ENCODE measurements at places on chromosomes 7 and 10.

DNA sequence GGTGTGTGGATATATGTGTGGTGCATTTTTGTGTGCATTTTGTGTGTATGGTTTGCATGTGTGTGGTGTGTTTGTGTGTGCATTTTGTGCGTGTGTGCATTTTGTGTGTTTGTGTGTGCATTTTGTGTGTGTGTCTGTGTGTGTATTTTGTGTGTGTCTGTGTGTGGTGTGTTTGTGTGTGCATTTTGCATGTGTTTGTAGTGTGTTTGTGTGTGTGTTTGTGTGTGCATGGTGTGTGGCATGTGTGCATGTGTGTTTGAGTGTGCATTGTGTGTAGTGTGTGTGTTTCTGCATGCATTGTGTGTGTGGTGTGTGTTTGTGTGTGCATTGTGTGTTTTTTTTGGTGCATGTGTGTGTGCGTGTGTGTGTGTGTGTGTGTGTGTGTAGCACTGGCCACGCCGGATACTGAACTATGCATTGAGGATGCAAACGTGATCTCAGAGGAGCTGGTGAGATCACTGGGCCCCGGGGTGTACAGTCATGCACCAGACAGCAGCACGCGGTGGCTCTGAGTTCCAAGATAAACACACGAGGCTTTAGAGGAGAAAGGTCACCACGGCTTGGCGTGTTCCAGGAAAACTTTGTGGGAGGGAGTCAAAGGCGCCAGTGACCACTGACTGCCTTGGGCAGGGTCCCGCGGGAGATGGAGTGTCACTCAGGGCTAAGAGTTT, 106.6 kb upstream of the SHH start:
- DNase-seq = no peak

DNA sequence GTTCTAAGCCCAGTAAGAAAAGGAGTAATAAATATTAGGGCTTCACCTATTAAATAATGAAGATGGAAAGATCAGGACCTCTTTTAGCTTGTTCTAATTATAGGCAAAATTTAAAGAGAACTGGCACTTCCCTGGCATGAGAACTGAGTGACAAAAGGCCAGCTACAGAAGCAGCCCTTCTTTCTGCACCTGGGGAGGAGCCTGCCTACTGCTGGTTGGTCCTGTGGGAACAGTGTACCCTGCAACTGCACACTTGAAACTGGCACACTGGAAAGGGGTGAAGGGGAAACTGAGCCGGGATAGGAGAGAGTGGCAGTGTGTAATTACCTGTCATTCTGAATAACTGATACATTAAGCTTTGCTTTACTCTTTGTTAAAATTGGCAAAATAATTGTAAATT, 80.4 kb downstream of the SHH start:
- DNase-seq = no peak

- no peak for DNase-seq
These were observed 10.8 kb upstream of the IFRD1 start for GRCh38 chr7:112439476-112439875.

GRCh38 chr7:2853147-2853546, 9.0 kb upstream of the GNA12 start:
- no peak for DNase-seq

- DNase-seq = no peak
These were observed 19.6 kb upstream of the EFCAB10 start for GRCh38 chr7:105600720-105601550.

DNA sequence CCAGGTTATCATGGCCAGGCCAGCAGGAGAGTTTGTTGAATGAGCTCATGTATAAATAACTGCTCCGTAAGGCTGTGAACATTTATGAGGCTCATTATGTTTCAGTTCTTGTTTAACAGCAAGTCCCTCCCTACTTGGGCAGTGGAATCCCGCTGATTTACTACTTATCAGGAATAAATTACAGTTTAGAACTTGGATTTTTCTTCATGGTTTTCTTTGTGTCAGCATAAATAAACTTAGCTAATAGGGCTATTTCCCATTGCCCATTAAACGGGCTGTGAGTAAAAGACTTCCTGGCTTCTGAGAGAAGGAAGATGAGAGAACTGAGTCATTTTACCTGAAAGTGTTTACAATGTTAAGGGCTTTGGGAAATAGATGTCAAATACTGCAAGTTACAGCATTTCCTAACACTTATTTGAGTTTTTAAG, 701.6 kb upstream of the ANKRD30A start:
- DNase-seq = no peak

- DNase-seq = no peak
These were observed 230.5 kb upstream of the AUTS2 start for GRCh38 chr7:69367780-69368179.

DNA sequence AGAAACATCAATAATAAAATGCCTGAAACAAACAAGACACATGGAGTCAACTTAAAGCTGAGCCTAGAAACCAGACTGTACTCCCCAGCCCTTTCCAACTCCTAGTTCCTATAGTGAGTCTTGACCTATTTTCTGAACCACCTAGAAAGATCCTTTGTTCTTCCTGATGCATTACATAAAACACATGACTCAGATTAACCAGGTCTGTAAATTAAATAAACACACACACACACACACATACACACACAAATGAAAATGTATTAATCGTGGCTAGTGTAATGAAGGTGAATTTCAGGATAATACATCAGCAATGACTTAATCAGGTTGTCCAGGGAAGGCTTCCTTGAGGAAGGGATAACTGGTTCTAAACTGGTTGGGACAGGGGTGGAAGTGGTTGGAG, 104.7 kb downstream of the ST8SIA6 start:
- DNase-seq = no peak

DNA sequence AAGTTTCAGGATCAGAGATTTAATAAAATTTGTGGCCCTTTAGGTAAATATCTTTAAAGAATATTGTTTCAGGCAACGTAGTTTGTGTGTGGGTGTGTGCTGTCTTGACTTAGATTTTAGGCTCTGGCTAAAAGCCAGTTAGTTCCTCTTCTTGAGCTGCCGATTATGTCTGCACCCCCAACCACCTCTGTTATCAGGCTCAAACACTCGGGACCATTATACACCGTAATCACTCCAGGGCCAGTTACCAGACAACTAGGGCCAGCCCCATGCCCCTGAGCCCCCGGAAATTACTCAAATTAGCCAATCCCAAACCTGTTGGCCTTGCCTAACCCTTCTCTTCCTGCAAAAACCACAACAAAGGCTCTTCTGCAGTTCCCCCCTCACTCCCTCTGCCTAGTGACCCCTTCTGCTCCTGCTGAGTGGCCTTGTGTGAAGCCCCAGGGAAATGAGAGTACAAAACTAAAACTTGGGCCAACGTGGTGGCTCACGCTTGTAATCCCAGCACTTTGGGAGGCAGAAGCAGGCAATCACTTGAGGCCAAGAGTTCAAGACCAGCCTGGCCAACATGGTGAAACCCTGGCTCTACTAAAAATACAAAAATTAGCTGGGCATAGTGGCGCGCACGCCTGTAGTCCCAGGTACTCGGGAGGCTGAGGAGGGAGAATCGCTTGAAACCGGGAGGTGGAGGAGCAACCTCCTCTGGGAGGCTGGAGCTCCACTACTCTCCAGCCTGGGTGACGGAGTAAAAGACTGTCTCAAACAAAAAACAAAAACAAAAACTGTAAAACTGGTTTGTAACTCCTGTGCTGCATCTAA, 9.2 kb upstream of the HNRNPF start:
- DNase-seq = no peak

GRCh38 chr7:102974366-102975236, 61.8 kb downstream of the LRRC17 start:
- DNase-seq = no peak

DNA sequence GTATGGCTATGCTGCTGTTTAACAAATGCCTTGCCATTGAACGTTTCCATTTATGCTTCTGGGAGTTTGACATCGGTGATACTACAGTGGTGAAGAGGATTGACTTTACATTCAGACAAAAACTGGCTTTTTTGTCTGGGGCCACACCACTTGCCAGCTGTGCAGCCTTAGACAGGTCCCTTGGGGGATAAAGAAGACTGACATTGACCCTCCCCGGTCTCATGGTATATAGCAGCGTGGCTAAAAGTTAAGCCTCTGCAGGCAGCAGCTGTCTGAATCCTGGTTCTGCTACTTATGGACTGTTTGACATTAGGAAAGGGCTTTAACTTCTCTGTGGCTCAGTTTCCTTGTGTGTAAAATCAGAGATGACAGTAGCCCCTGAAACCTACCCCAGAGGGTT, 42.0 kb upstream of the PTF1A start:
- DNase-seq = no peak

- DNase-seq = no peak
These were observed 78.6 kb downstream of the MAD1L1 start for GRCh38 chr7:2154121-2154520.
